ENCODE measurements at places on chromosomes 11 and 22. TPM values are rescaled to one million over a fixed set of nuclear protein-coding genes. Genes with fewer than 3 reads are reported as not detected.
A peak's percentile ranks its signal among the peaks of the same experiment; 100 is the strongest.

TPST2 gene
- 7.0 TPM for total RNA-seq

GRCh38 chr11:72525466-72525865 is 91.1 kb upstream of the CLPB start:
- no peaks in the 10 kb centered on the region for H3K36me3 ChIP-seq
- H3K27ac ChIP-seq: no peak overlapping the region
- no peak overlapping the region for H3K4me3 ChIP-seq
- peaks cover 6% of the 10 kb centered on the region for H3K4me1 ChIP-seq
- no peak for DNase-seq

- H3K27me3 ChIP-seq: no peaks in the 10 kb centered on the region
- H3K4me3 ChIP-seq: no peak overlapping the region
- H3K36me3 ChIP-seq: no peaks in the 10 kb centered on the region
- H3K27ac ChIP-seq: peak overlapping the region; percentile 63
- H3K4me1 ChIP-seq: peaks cover 24% of the 10 kb centered on the region
These were observed 35.0 kb downstream of the GRIK4 start for GRCh38 chr11:120546312-120547205.

GRCh38 chr22:23263651-23264555 is 83.6 kb downstream of the BCR start:
- H3K4me3 ChIP-seq: no peak overlapping the region
- H3K27ac ChIP-seq: peak overlapping the region; percentile 79
- H3K4me1 ChIP-seq: no peaks in the 10 kb centered on the region
- peaks cover 76% of the 10 kb centered on the region for H3K36me3 ChIP-seq

DNA sequence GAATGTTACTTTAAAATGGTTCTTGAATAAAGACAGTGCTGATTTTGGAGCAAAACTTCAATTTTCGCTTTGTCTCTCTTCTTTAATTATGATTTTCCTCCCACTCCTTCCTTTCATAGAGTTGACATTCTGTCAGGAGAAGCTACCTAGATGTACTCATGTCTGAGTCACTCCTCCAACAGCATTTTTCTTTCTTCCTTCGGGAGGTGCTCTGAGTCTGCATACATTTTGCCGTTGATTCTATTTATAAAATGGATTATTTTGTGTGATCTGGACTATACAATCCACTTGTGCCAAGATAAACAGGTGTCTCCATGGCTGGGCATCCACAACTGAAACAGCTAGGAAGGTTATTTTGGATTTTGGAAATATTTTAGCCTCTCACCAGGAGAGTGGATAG is 588.3 kb upstream of the ANO5 start:
- no peak overlapping the region for H3K4me3 ChIP-seq
- H3K4me1 ChIP-seq: no peaks in the 10 kb centered on the region
- H3K27me3 ChIP-seq: no peaks in the 10 kb centered on the region
- H3K36me3 ChIP-seq: no peaks in the 10 kb centered on the region
- DNase-seq: no peak

CD248 gene
- total RNA-seq: not detected

DNA sequence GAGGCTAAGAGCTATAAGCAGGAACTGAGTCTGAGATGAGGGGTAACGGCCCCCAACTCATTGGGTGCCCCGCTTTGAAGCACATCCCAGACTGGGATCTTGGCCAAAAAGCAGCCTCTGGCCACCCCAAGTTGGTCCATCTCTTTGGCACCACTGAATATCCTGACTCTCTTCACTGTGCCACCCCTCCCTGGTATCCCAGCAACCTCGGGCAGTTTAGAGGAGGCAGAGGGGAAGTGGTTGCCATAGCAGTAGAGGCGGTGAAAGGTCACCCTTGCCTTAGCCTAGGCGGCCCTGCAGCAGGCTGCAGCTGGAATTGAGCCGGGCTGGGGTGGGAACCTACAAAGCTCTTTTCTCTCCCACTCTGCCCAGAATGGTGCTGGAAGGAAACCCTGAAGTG is 1.1 kb downstream of the PELI3 start:
- H3K4me3 ChIP-seq: peak overlapping the region; percentile 75
- H3K36me3 ChIP-seq: peaks cover 16% of the 10 kb centered on the region
- peak overlapping the region; percentile 5 for H3K27ac ChIP-seq
- no peaks in the 10 kb centered on the region for H3K27me3 ChIP-seq

DNA sequence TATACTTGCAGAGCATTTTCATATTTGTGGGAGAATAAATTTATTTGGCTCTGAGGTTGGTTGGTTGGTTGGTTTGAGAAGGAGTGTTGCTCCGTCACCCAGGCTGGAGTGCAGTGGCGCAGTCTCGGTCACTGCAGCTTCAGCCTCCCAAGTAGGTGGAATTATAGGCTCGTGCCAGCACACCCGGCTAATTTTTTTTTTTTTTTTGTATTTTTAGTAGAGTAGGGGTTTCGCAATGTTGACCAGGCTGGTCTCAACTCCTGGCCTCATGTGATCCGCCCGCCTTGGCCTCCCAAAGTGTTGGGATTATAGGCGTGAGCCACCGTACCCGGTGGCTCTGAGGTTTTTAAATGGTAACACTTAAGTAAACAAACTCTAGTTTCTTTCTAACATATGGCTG is 161.1 kb downstream of the TEAD1 start:
- no peaks in the 10 kb centered on the region for H3K27me3 ChIP-seq
- H3K27ac ChIP-seq: peak overlapping the region; percentile 57
- no peak overlapping the region for H3K4me3 ChIP-seq
- DNase-seq: peak; percentile 30
- peaks cover 34% of the 10 kb centered on the region for H3K4me1 ChIP-seq

DNA sequence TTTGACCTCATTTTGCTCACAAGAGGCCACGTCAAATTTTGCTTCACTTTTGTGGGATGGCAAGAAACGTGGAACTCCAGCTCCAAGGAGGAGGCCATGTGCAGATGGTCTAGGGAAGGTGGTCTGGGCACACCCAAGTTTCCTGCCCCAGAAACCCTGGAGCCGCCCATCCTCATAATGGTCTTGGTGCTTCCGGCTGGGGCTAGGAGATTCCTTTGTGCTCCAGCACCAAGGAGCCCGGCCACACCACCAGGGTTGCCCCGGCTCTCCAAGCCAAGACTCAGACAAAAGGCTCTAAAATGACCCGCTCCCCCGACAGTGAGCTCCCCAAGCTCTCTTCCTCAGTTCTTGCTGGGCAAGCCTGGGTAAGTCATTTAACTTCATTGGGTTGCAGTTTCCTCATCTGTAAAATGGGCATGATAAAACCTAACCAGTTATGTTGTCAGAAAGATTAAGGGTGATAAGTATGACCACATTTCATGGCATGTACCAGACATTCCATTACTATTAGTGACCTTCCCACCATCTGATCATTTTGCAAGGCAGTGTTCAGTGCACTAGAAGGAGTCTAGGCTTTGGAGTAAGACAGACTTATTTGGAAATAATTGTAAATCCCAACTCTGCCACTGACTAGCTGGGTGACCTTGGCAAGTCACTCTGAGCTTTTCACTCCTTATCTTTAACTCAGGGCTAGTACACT is 23.3 kb downstream of the DKK3 start:
- no peak overlapping the region for H3K4me3 ChIP-seq
- peaks cover 16% of the 10 kb centered on the region for H3K4me1 ChIP-seq
- no peaks in the 10 kb centered on the region for H3K36me3 ChIP-seq
- H3K27me3 ChIP-seq: no peaks in the 10 kb centered on the region

PANX3 gene
- total RNA-seq: not detected

GRCh38 chr22:23215294-23216241 is 35.3 kb downstream of the BCR start:
- peak overlapping the region; percentile 79 for H3K27ac ChIP-seq
- no peak overlapping the region for H3K4me3 ChIP-seq

LRFN4 gene
- 30.4 TPM for total RNA-seq

DNA sequence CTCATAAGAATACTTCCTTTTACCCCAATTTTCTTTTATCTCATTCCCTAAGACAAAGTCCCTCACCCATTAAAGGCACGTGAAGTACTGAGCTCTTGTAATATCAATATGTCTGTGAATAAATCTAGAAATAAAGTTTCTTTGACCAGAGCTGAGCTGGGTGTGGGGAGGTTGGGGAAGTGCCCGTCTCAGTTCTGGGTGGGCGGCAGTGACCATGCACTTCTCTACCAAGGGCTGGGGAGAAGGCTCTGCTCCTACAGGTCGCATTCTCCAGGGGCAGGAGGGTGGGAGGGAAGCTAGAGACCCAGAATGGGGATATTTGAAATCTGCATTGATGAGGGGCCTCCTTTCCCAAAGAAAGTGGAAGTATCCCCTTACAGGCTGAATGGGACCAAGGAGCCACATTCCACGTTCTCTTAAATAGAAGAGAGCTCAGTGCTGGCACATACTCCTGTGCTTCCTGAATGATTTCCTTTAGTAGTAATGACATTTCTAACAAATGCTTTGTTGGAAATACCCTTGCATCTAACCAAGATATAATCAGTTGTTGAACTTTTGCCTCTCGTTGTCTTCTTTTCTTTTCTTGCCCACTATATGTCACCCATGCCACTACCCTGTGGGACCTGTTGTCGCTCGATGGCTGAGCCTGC is 16.1 kb downstream of the RBX1 start:
- H3K36me3 ChIP-seq: peaks cover 91% of the 10 kb centered on the region
- no peaks in the 10 kb centered on the region for H3K4me1 ChIP-seq
- H3K27ac ChIP-seq: no peak overlapping the region
- H3K4me3 ChIP-seq: no peak overlapping the region
- no peaks in the 10 kb centered on the region for H3K27me3 ChIP-seq

DNA sequence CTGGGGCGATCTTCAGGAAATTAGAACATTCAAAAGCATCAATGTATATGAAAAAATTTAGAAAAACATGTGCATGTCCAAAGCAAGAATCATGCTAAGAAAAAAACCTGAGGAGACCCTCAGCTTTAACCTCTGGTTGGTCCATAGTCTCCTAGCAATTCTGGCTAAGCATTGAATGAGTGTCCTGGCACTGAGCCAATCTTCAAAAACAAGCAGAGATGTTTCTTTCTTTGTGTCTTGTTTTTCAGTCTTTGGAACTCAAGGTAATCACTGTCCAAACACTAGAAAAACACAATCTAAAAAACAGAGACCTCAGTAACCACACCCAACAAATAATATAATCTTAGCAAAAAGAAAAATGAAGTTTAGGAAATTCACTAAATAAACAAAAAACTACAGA is 205.4 kb upstream of the CARD18 start:
- H3K27me3 ChIP-seq: no peaks in the 10 kb centered on the region
- no peak overlapping the region for H3K27ac ChIP-seq
- H3K36me3 ChIP-seq: no peaks in the 10 kb centered on the region

GRCh38 chr11:27868226-27868625 is 168.0 kb upstream of the BDNF start:
- DNase-seq: no peak
- no peaks in the 10 kb centered on the region for H3K27me3 ChIP-seq
- no peaks in the 10 kb centered on the region for H3K4me1 ChIP-seq
- no peak overlapping the region for H3K4me3 ChIP-seq
- no peak overlapping the region for H3K27ac ChIP-seq

USP2 gene
- total RNA-seq: 0.54 TPM

VSIG2 gene
- total RNA-seq: not detected

DNA sequence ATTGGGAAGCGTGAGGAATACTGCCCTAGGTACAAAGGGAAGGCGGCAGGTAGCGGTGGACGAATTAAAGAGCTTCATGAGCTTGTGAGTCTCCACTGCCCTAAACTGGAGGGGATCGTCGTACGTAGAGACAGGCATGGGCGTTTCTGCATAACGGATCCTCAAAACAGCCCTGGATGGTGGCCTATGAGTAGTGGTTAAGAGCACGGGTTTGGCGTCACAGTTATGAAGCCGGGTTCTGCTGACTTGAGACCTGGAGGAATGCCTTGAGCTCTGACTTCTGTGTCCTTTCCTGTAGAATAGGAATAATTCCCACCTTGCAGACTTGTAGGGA is 335 bp downstream of the TMEM138 start:
- H3K27ac ChIP-seq: peak overlapping the region; percentile 94
- DNase-seq: no peak
- H3K36me3 ChIP-seq: peaks cover 52% of the 10 kb centered on the region

DNA sequence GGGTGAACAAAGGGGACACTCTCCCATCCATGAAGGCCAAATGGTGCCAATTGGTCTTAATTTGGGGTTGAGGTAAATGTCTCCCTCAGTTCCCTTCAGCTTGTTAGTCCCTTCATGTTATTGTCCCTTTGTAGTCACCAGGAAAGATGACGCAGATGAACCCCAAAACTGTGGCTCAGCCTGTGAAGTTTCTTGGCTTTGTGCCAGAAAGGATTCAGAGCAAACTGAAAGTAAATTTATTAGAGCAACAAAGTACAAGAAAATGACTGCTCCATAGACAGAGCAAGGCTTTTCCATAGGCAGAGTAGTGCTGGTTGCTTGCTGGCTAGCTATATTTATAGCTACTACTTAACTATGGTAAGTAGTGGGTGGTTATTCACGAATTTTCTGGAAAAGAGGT is 16.7 kb downstream of the OR4C3 start:
- no peaks in the 10 kb centered on the region for H3K4me1 ChIP-seq
- no peaks in the 10 kb centered on the region for H3K36me3 ChIP-seq
- peak; percentile 0 for DNase-seq
- H3K27me3 ChIP-seq: no peaks in the 10 kb centered on the region
- H3K27ac ChIP-seq: no peak overlapping the region

CNGA4 gene
- total RNA-seq: not detected

Data from MCF 10A (cell line).